ENCODE measurements at places on chromosomes 6 and 20.
A peak's percentile ranks its signal among the peaks of the same experiment; 100 is the strongest.

- DNase-seq = no peak
Measured at GRCh38 chr20:49938173-49939163, 2.3 kb downstream of the RNF114 start.

DNA sequence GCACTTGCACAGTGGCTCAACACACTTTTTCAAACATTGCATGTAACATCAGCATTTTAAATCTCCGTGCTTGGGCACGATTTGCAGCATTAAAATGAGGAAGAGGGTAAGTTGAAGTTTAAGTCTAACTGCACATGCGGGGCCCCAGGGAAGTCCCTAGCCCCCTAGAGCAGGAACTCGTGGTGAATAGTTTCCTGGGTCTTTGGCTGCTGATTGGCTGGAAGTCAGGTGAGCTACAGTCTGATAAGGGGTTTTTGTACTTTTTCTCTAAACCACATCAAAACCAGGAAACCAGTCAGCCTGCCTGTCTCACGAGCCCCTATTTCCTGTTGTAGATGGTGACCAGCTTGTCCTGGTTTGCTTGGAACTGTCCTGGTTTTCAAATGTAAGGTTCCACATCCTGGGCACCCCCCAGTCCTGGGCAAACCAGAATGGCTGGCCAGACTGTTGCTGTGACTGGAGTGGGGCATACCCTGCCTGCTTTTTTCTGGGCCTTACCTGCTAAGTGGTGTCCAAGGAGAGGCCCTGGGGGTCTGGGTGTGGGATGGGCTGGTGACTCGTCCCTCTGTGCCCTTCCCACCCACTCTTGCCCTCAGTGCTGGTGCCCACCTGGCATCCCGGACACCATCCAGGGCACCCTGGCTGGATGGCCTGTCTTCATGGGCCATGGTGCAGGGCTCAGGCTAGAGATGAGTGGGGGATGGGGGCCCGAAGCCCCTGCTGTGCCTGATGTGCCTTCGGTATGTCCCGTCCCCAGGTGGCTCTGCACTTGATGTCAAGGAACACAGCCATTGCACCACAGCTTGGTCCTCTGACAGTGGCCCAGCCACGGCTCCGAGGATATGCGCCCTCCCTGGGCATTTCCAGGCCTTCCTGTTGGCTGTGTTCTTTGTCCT lies 31.8 kb downstream of the SUN5 start:
- peak; percentile 18 for DNase-seq

DNA sequence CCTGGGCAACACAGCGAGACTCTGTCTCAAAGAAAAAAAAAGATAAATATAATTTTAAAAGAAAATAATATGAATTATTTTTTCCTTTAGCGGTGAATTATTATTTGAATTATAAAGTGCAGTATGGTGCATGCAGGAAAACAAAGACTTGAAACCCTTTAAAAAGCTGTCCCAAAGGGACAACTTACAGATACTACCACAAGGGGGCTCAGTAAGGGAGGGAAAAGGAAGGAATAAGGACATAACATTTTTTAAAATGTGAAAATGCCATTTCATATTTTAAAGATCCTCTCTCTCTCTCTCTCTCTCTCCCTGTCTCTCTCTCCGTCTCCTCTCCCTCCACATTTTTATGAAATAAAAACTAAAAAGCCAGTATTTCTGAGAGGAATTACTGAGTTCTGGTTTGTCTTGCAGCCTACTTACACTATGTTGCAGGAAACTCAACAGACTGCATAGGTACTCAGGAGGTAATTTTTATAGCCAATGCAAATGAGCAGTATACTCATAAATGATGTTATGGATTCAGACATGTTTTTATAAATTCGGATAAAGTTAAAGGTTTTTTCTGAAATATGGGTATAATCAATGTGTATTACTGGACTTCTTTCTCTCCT lies 455.0 kb upstream of the GJE1 start:
- DNase-seq = no peak

DNA sequence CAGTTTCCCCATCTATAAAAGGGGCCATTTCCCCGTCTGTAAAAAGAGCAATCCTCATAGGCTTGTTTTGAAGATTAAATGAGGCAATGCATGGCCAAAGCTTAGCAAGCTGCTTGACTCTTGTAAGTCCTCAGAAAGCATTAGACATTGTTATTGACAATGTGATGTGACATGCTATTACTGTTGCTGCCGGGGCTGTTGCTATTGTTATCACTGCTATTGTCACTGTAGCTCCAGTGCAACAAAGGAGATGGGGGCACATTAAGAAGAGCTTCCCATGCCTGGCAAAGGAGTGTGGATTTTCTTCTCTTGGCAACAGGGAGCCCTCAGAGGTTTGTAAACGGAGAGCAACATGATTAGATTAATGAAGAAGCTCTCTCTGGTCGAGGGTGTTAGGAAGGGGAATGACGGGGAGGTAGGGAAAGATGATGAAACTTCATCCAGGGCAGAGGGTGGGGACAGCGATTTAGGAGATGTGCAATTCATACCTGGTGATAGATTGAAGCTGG lies 33.1 kb upstream of the FAM83D start:
- no peak for DNase-seq

GRCh38 chr6:149425224-149425623 lies 25.2 kb downstream of the SUMO4 start:
- DNase-seq = no peak

GRCh38 chr20:51276296-51276695 lies 253.4 kb upstream of the KCNG1 start:
- DNase-seq = no peak

DNA sequence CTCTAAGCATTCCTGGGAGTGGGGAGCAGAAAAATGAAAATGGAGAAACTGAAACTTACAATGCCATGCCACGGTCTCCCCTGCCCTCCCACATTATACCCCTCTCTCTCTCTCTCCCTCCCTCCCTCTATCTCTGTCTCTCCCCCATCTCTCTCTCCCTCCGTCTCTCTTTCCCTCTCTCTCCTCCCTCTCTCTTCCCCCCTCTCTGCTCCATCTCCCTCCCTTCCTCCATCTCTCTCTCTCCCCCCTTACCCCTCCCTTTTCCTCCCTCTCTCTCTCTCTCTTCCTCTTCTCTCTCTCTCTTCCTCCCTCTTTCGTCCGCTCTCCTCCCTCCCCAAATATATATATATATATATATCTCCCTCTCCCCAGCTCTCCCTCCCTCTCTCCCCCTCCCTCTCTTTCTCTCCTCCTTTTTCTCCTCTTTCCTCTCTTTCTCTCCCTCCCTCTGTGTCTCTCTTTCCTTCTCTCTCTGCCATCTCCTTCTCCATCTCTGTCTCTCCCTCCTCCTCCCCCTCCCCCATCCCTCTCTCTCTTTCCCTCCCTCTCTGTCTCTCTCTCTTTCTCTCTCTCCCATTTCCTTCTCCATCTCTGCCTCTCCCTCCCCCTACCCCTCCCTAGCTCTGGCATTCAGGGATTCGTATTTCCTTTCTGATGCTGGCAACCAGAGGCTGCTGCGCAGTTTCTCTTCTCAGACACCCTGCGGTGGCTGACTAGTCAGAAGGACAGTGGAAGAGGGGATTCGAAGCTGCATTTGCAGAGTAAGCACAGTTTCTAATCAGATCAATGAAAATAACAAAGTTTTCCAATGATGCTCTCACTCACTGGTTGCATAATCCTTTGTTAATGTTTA lies 13.9 kb upstream of the VAPB start:
- DNase-seq = no peak

DNA sequence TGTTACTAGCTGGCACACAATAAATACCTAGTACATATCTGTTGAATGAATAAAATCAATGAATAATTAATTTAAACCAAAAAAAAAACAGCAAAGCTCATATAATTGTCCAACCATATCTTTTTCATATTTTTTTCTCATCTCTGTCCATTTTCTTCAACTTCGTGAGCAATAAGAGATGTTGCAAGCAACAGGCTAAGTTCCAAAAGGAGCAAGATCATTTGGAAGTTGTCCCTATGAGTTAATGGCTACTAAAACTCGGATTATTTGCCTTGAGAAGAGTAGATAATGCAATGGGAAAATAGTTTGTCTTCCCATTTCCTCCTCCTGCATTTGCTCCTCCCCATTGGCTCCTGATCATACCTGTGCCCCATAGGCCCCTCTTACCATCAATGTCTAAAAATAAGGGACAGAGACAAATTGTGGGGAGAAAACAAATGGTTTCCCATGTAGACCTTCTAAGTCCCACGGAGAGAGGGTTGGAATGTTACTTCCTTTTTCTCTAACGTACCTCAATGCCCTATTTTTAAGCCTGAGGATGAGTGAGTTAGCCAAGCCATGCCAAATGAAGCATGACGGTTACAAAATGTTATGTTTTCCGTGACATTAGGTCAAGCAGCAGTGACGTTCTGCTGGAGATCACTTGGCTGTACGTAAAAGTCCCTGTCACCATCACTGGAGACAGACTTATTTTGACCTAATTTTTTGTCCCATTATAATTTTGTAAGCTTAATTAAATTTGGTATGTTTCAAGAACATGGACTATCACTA lies 217.3 kb upstream of the PREP start:
- DNase-seq = no peak

- peak; percentile 100 for DNase-seq
Measured at GRCh38 chr6:41072836-41073202, at the start of gene NFYA. Gene NFYA (plus strand): TSS chr6:41072974. CDS start chr6:41079090, 6,116 bp downstream.
